Activated CD4-positive, alpha-beta T cell treated with anti-CD3 and anti-CD28 coated beads for 36 hours (primary cell): ENCODE measurements at places on chromosomes 2 and 18. TPM values are rescaled to one million over a fixed set of nuclear protein-coding genes. Genes with fewer than 3 reads are reported as not detected.

DNA sequence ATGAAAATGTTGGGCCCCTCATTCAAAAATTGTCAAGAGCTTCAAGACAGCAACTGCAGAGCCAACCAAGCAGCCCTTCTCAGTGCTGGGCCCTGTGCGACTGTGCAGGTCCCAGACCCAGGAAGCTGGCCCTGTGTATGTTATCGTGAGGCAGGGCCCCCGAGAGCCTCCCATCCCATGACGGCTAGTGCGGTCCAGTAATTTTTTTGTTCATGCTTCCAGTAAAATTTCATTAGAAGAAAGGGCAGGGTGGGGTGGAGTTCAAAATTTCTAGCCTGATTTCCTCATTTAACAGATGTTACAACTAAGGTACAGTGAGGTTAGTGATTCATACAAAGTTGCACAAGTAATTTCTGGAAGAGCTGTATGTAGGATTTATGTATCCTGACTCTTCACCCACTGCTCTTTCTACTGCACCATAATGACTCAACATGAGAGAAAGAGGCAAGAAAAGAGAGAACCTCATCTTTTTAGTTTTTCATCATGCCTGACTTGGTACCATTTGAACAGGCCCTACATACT, 105.5 kb downstream of the ZEB2 start:
- DNase-seq, result peak; percentile 42

- DNase-seq, result no peak
Measured at GRCh38 chr2:133262893-133263292, 305.4 kb downstream of the NCKAP5 start.

Gene SERPINB5
- total RNA-seq, result not detected

Gene XIRP2
- total RNA-seq, result not detected

Gene DES
- not detected for total RNA-seq

DNA sequence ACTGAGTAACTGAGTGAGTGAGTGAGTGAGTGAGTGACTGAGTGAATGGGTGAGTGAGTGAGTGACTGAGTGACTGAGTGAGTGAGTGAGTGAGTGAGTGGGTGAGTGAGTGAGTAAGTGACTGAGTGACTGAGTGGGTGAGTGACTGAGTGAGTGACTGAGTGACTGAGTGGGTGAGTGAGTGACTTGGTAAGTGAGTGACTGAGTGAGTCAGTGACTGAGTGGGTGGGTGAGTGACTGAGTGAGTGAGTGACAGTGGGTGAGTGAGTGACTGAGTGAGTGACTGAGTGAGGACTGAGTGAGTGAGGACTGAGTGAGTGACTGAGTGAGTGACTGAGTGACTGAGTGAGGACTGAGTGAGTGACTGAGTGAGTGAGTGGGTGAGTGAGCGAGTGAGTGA, 13.9 kb downstream of the MAL start:
- peak; percentile 56 for DNase-seq

- DNase-seq, result no peak
Measured at GRCh38 chr18:47842836-47843235, 87.6 kb downstream of the SMAD2 start.

DNA sequence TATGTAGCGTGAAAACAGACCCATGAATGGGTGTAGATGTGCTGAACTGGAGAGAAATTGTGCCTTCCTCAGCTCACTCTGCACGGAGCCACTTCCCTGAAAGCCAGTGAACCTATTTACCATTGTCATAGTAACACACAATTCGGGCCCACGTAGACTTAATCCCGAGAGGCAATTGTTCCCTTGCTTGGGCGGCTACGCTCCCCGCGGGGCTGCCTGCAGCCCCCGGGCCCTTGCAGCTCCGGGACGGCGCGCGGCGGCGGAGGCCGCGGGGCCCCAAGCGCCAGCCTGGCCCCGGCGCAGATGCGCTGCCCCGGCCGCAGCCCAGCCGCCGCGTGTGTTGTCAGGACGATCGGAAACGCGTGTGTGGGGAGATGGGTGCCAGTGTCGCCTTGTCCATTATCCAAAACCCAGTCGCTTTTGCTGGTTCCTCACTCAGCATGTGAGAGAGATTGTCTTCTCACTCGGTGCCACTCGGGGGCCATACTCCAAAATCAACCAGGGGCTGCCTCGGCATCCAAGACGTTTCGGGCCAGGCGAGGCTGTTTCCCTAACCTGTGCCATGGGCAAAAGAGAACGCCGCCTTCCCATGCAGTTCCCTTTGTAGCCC, 17.9 kb upstream of the LRRTM1 start:
- DNase-seq, result no peak

DNA sequence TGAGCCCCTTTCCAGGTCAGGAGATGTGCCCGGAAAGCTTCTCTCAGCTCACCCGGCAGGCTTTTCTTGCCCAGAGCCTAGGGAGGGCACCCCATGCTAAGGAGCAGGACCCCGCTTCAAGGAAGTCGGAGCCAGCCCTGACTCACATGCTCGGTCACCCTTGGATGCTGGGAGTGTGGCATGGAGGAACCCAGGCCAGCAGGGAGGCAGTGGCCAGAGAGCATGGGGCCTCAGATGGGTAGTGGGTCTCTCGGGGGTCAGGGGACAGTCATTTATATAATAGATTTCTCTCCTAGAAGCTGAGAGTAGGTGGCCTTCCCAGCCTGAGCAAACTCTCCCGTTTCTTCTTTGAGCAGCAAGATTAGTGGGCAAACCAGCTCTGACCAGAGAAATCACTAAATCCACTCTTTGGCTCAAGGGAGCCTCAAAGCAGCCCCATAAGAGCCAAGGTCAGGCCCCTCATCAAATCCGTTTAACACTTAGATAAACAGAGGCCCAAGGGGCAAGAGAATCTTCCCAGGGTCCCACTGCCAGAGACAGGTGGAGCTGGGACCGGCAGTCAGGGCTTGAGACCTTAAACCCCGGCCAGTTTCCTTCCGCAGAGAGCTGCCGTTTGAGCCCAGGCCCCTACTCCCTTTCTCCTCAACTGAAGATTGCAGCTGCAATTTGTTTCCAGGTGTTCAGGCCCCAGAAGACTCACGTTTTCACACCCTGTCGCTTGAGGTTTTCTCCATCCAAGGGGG, 113.1 kb downstream of the CYP26B1 start:
- no peak for DNase-seq

DNA sequence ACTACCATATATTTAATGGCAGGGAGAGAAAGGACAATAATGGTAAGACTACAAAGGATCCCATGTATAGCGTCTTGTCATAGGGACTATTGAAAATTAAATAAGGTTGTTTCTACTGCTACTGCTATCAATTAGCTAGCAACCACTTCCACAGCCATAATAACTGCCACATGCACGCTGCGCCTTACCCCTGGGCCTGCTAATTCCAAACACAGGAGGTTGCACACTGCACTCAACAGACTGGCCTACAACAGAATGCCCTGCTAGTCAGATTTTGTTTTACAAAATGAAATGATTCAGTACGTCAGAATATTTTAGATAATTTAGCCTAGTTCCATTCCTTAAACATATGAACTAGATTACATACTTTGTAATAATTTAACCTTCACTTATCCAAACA, 121.0 kb upstream of the SMAD7 start:
- DNase-seq, result no peak

GRCh38 chr2:99611786-99612185, 122.0 kb upstream of the REV1 start:
- DNase-seq, result no peak

GRCh38 chr2:70596293-70596692, 42.7 kb upstream of the TGFA start:
- peak; percentile 16 for DNase-seq

Gene IL18RAP
- 6.8 TPM for total RNA-seq

Gene SIX3
- total RNA-seq, result not detected

Gene ANKRD30B
- not detected for total RNA-seq

DNA sequence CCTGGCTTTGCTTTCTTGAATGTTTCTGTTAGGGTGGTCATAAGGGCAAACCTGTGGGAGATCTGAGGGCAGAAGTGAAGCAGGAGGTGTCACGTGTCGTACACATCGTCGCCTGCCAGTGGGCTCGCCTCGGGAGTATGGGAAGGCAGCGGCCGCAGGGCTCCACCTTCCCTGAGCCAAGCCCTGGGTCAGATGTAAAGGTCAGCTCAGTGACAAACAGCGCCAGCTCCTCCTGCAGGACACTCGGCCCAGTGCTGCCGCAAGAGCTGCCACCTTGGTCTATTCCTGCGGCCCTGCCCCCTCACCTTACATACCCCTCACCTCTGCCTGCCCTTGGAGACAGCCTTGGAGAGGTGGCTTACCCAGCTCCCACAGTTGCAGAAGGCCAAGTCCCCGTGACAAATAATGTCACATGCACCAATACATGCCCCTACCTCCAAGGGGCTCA, 64.2 kb downstream of the PSMG2 start:
- no peak for DNase-seq

DNA sequence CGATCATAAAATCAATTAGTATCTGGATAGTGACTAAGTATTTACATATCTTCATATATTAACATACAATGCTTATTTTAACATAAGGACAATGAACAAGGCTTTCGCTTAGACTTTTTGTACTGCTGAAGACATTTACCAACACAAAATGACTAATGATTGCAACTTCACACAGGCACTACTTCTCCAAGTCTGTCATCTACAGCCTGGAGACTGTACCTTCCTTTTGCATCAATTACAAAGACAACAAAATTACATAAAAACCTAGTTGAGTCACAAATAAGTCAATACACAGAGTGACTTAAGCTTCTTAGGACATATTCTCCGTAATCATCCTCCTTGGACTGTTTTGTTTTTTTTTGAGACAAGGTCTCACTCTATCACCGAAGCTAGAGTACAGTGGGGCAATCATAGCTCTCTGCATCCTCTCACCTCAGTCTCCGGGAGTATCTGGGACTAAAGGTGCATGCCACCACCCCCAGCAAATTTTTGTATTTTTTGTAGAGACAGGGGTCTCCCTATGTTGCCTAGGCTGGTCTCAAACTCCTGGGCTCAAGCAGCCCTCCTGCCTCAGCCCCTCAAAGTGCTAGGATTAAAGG, 15.9 kb downstream of the PUM2 start:
- DNase-seq, result no peak

DNA sequence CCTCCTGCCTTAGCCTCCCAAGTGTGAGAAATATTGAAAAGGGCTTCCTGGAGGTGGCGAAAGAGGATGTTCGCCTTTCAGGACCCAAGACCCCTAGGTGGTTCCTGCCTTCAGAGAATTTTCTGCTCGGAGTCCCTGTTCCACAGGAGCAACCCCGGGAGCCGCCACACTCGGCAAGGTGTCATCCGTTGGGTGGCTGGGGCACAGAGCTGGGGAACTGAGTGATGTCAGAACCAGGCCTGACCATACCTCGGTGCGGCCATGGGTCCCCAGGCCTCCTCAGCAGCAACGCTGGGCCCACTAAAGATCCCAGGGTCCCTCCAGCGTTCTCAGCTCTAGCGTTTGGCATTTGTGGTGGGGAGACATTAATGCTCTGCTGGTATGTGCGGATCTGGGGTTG, 23.7 kb upstream of the TAF1B start:
- DNase-seq, result no peak

DNA sequence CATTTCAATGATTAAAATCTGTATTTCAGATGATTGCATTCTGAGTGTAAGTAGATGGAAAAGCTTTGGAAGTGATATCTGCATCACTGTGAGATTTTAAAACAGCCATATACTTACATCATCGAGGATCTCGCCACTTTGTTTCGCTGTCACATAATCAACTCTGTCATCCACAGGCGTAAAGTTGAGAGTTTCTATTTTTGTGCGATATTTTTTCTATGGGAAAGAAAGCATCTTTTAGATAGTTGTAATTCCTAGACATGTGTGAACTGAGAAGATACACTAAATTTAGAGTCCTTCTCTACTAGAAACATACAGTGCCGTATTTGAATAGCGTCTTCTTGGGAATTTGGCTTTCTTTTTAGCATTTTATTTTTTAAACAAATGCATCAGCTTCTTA, 158.8 kb downstream of the RIF1 start:
- DNase-seq, result no peak

DNA sequence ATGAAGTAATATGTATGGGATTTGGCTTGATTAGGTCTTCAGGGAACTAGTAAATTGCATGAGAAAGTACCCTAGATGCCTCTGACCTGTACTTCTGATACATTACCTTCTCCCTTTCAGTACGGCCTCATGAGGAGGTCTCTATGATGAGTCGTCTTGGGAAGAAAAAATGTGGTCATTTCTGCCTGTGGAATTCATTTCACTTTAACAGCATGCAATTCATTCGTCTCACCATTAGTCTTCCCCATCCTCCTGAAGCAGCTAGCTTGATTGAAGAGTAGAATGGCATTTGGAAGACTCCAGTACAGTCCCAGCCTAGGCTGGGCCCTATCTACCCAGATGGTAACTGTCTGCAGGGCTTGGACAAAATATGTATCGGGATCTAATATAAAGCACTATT, 52.2 kb downstream of the TMX3 start:
- DNase-seq, result no peak

DNA sequence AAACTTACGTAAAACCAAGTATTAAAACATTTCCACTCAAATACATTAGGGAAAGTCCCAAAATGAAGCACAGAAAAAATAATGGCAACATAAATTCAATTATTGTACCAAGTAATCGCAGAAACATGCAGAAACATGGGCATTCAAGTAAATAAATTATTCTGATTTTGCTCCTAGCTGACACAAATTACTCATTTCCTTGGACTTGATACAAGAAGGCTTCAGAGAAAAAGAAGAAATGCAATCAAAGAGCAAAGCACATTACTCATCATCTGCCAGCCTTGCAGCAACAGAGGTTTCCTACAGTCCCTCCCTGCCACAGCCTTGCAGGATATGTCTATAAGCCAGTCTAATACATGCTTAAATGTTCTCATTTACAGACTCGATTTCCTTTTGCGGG, 439.8 kb upstream of the LYPD1 start:
- DNase-seq, result no peak

Gene MTX2
- total RNA-seq, result 22.6 TPM

Gene CKAP2L
- 38.4 TPM for total RNA-seq

Gene PRLH
- not detected for total RNA-seq

GRCh38 chr2:207416900-207417299, 112.9 kb upstream of the CREB1 start:
- no peak for DNase-seq

- no peak for DNase-seq
Measured at GRCh38 chr2:2799151-2799697, 468.1 kb upstream of the MYT1L start.

- DNase-seq, result no peak
Measured at GRCh38 chr2:63569740-63570139, 18.5 kb downstream of the WDPCP start.

DNA sequence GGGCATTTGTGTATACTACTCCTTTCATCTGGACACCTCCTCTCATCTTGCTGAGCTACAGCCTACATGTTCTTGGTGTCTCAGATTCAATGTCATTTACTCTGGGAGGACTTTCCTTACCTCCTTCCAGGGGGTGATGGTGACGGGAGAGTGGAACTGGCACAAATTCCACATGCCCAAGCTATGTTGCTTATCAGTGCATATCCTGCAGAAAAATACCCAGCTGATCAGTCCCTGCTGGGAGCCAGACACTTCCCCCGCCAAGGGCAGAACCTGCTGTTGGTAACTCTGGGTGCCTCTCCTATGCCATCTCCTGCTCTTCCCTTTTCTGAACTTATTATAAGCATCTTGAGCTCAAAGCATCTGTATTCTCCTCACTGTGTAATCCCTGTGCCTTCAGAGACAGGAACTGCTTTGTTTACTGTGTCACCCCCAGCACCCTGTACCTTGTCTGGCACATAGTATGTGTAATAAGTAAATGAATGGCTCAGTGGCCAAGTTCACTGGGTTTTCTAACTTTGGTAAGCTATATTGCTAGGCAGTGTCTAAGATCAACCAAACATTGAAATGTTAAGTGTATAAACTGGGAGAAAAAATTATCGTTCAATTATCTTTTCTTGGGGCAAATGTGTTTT, 87.7 kb upstream of the LPIN2 start:
- DNase-seq, result no peak

- DNase-seq, result peak; percentile 92
Measured at GRCh38 chr2:70984576-70985282, 6.3 kb downstream of the ANKRD53 start.

Gene ITPRIPL1
- 24.8 TPM for total RNA-seq
